ENCODE measurements at places on chromosomes 2 and 18. TPM values are rescaled to one million over a fixed set of nuclear protein-coding genes. Genes with fewer than 3 reads are reported as not detected.

Gene LYPD6
- 3.0 TPM for total RNA-seq

Gene KCNF1
- not detected for total RNA-seq

GRCh38 chr2:188117706-188118105 lies 174.0 kb upstream of the GULP1 start:
- no peak for DNase-seq

Gene PTRHD1
- 30.6 TPM for total RNA-seq

DNA sequence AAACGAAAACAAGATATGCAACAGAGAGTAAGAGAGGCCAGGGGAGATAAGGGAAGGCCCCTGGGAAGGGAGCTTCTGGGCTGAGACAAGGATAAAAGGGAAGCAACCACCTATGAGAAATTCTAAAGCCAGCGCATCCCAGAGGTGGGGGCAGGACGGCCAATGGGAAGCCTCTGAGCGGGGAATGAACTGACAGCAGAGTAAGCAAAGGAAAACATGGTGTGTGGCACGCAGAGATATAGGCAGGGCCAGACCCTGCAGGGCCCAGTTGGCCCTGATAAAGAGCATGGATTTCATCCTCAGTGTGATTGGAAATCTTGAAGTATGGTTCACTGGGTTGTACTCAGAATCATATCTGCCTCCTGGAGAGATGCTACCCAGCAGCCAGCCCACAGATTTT lies 78.7 kb downstream of the IRS1 start:
- no peak for DNase-seq

- DNase-seq: no peak
These were observed 106.4 kb downstream of the EXOC6B start for GRCh38 chr2:72719416-72719815.

DNA sequence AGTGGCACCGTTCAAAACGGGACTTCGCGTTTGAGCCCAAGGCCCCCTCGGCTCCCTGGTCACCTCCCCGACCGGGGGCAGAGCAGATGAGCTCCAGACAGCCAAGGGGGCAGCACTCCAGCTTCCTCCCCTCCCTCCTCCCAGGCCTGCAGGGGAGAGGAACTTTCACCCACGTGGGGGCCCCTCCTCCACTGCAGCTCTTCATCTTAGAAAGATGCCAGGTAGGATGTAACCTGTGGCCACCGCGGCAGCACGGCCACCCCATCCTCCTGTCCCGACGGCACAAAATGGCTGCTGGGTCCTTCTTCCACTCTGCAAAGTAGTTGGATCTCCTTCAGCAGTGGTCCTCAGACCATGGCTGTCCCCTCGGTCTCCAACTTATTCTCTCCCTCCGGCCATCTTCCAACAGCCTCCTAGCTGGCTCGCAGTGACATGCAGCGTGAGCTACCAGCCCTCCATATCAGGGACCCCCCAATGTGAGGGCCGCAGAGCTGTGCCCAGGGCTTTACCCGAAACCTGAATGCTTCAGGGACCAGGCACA lies 94.5 kb upstream of the ID2 start:
- no peak for DNase-seq

Gene GPR45
- not detected for total RNA-seq

- DNase-seq: no peak
These were observed 27.5 kb downstream of the SOS1 start for GRCh38 chr2:39093218-39093898.

Gene MTX2
- 33.3 TPM for total RNA-seq

DNA sequence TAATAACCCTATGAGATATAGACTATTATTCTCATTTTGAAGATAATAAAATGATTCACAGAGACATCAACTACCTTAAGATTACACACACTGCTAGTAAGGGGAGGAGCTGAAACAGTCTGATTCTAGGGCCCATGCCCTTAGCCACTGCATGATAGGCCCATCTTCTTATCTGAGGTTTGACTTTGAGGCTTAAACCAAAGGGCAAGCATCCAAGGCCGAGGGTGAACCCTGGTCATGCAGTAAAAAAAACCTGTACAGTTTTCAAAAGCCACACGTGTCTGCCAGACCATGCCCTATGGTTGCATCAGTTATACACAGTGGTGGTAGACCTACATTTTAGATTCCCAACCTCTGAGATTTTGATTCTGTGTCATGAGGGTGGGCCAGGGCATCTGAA lies 44.8 kb downstream of the POLE4 start:
- DNase-seq: no peak

Data from transverse colon (tissue), 4 donors.